ENCODE measurements at places on chromosomes 12 and 14.
A peak's percentile ranks its signal among the peaks of the same experiment; 100 is the strongest.

DNA sequence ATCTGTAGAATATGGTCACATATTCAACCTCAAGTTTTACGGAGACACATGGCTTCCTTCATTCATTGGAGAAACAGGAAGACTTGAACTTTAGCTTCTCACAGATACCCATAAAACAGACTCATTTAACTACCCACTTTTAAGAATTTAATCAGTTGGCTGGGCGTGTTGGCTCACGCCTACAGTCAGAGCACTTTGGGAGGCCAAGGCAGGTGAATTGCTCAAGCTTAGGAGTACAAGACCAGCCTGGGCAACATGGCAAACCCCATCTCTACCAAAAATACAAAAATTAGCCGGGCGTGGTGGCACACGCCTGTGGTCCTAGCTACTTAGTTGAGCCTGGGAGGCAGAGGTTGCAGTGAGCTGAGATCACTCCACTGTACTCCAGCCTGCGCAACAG is 64.7 kb upstream of the STAC3 start:
- no peak for DNase-seq

GRCh38 chr14:104128981-104129380 is 9.4 kb upstream of the KIF26A start:
- DNase-seq = no peak

GRCh38 chr12:94263011-94263811 is 114.8 kb downstream of the PLXNC1 start:
- DNase-seq = no peak

DNA sequence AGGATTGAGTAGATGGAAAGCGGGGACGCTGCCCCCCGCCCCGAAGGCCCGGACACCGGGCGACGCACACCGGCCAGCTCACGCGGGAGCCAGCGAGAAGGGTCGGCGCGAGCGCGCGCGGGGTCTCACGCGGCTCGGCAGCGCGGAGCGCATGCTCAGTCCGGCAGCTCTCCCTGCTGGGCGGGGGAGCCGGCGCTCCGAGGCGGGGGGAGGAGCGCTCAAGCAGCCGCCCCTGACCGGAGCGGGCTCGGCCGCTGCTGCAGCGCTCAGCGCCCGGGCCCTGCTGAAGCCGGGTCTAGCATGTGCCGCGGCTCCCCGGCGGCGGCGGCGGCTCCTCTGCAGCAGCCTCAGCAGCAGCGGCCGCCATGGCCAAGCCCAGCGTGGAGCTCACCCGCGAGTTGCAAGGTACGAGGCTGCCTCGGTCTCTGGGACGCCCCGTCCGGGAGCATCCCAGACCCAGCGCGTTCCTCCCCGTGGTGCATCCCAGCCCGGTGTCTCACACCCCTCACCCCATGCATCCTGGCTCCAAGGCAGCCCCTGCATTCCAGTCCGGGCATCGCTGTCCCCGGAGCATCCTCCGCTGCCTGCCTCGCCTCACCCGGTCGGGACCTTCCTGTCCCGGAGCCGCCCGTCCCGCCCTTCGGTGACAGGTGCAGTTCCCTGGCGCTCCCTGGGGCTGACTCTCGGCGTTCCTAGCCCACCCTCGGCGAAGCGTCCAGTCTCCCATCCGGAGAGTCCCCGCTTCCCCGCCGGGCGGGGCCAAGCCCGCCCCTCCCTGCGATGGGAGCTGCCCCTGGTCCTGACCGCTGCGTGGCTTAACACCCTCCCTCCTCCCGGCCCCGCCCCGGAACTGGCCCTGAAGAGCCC is at the start of gene CARMIL3:
Gene CARMIL3, plus strand, starts transcription at position 221 of the 867 bp plus-strand sequence. Its CDS starts 145 bp downstream, at position 366.
- peak; percentile 18 for DNase-seq

DNA sequence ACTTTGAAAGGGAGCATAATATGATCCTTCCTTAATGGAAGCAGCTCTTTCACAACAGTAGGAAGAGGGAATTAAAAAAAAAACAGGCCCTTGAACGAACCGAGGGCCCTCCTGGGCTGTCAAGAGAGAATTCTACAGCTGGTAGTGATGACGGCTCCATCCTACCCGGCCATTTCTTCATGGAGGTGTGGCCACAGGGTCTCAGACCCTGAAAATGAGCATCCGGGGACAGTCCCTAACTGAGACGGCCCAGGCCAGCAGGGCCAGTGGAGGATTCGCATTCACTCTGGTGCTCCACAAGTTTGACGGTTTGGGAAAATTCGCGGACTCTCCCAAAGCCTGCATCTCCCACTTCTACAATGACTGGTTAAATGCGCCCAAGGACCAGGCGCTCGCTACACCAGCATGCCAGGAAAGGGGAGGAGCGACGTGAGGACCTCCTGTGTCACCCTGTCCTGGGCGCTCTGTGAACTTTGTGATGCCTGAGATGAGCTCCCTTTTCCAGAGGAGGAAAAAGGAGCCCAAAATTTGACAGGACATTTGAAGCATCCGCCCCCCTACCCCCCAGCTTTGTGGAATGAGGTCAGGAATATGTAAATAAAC is 66.8 kb downstream of the BCL11B start:
- no peak for DNase-seq

DNA sequence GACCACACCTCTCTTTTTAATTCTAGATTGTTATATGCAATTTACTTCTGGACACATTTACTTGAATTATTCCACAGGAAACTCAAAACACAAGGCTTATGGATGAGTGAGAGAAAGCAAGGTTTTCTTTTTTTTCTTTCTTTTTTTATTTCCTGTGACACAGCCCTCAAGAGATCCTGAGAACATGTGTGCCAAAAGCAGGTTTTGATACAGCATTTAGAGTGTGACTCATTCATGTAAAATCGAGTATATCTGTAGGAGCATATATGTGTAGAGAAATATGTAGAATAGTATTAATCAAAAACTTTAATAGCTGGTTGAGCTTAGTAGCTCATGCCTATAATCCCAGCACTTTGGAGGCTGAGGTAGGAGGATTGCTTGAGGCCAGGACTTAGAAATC is 4.4 kb upstream of the MAX start:
- DNase-seq = no peak

GRCh38 chr14:91374879-91375702 is 42.5 kb downstream of the CCDC88C start:
- no peak for DNase-seq

DNA sequence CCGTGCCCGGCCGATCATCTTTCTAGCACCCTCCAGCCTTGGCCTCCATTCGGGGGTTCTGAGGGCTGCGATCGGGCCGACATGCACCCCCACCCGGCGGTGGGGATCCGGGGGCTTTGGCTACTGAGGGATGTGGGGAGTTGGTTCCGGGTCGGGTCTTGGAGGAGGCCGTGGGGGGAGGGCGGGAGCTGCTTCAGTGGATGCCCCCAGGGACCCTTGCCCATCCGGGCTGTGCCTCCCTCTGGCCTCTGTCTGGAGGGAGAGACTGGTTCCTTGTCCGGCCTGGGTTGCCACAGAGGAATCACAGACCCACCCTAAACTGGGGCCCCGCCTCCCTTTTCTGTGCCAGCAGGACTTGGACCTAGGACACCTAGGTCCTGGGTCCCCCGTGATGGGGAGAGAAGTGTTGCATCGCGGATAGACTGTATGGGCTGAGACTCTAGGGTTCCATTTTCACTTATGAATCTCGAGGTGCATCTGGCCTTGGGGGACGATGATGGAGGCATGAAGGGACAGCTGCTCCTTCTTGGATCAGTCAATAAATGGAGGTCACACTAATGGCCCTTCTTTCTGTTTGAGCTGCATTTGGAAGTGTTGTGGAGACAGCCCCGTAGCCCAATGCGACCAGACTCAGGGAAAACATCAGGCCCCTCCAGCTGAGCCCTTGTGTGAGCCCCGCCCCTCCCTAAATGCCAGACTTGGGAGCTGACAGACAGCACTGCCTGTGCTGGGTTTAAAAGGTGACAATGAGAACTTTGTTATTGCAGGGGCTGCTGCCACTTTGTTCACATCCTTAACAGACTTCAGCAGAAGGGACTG is 577 bp downstream of the DTX3 start:
- DNase-seq = peak; percentile 8

GRCh38 chr14:104786091-104786586 is 9.4 kb downstream of the AKT1 start:
- DNase-seq = no peak
